Tibial nerve (tissue), 4 donors: ENCODE measurements at places on chromosomes 13 and 19. TPM values are rescaled to one million over a fixed set of nuclear protein-coding genes. Genes with fewer than 3 reads are reported as not detected.

CCDC169 gene
- total RNA-seq, result 0.39 TPM

ASPDH gene
- not detected for total RNA-seq

ACTMAP gene
- total RNA-seq, result 3.7 TPM

PPM1N gene
- total RNA-seq, result not detected

ZNF667 gene
- total RNA-seq, result 4.8 TPM

PRODH2 gene
- total RNA-seq, result not detected

COMP gene
- total RNA-seq, result 34.3 TPM

DCT gene
- total RNA-seq, result 0.63 TPM

HSD17B14 gene
- total RNA-seq, result 34.5 TPM

GPR12 gene
- total RNA-seq, result not detected

CBLC gene
- total RNA-seq, result not detected

TMEM38A gene
- total RNA-seq, result 3.3 TPM

ERICH4 gene
- not detected for total RNA-seq

SEMA6B gene
- total RNA-seq, result 18.6 TPM

CKM gene
- total RNA-seq, result 0.30 TPM

ZNF540 gene
- total RNA-seq, result 5.1 TPM

PCDH17 gene
- total RNA-seq, result 9.8 TPM

S1PR2 gene
- 11.7 TPM for total RNA-seq

SPC24 gene
- 6.1 TPM for total RNA-seq

NPAS1 gene
- total RNA-seq, result not detected

HOOK2 gene
- total RNA-seq, result 47.0 TPM

ATP4B gene
- total RNA-seq, result not detected

C13orf42 gene
- total RNA-seq, result not detected

ALOX5AP gene
- 41.4 TPM for total RNA-seq

MRPS31 gene
- 22.6 TPM for total RNA-seq

DNAJC15 gene
- 9.2 TPM for total RNA-seq

GPR18 gene
- total RNA-seq, result not detected

LCP1 gene
- total RNA-seq, result 62.7 TPM

DCAF15 gene
- 24.3 TPM for total RNA-seq

CEACAM1 gene
- 0.66 TPM for total RNA-seq

ZNF575 gene
- total RNA-seq, result 0.60 TPM

CCDC70 gene
- not detected for total RNA-seq

CABP5 gene
- total RNA-seq, result not detected

POSTN gene
- total RNA-seq, result 62.4 TPM

CXCL17 gene
- total RNA-seq, result not detected

SIAH3 gene
- not detected for total RNA-seq

TMEM238 gene
- 4.5 TPM for total RNA-seq

APOC4 gene
- not detected for total RNA-seq

LSM4 gene
- total RNA-seq, result 167 TPM

PSG1 gene
- not detected for total RNA-seq

SIGLEC8 gene
- 0.90 TPM for total RNA-seq

RFX1 gene
- 3.1 TPM for total RNA-seq

LILRA2 gene
- 3.9 TPM for total RNA-seq

RAB3A gene
- 1.5 TPM for total RNA-seq

SIGLECL1 gene
- total RNA-seq, result not detected

CD70 gene
- not detected for total RNA-seq

FAM216B gene
- not detected for total RNA-seq
